Hematopoietic multipotent progenitor cell treated with erythropoietin and hydrocortisone succinate and interleukin-3 and kit ligand, for 6 days (in vitro differentiated cells): ENCODE measurements at places on chromosomes 12 and 14.

- DNase-seq: no peak
These were observed 723.3 kb upstream of the FLRT2 start for GRCh38 chr14:84806622-84807021.

DNA sequence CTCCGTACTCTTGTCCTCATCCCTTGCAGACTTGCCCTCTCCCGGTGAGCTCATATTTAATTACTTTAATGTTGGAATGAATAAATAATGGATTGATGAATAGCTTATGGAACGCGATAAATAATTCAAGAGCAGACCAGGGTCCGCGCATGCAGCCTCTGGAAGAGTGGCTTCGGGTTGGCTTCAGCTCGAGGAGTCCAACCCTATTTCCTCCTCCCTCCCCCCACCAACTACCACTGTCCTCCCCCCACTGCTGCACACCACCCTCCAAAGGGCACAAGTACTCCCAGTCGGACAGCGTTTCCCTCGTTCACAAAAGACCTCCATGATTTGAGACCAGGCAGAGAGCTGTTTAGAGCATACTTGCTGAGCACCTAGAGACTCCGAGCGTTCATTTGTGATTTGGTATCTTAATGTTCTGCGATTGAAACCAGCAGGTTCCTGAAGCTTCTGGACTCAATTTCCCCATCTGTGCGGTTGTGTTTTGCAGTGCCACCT, 647 bp upstream of the SIX1 start:
- no peak for DNase-seq

- DNase-seq: no peak
These were observed 69.3 kb upstream of the IGF1 start for GRCh38 chr12:102549691-102550090.

DNA sequence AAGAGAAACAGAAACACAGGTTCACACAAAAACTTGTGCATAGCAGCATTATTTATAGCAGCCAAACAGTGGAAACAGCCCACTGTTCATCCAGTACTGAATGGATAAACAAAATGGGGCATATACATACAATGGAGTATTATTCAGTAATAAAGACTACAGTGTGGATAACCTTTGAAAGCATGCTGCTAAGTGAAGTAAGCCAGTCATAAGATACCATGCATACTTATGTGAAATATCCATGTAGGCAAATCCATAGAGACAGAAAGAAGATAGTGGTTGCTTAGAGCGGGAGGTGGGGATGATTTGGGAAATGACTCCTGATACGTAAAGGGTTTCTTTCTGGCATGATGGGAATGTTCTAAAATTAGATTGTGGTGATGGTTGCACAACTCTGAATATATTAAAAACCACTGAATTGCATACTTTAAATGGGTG, 99.4 kb downstream of the CRADD start:
- DNase-seq: no peak

GRCh38 chr12:40730281-40730680, 38.0 kb downstream of the CNTN1 start:
- no peak for DNase-seq

DNA sequence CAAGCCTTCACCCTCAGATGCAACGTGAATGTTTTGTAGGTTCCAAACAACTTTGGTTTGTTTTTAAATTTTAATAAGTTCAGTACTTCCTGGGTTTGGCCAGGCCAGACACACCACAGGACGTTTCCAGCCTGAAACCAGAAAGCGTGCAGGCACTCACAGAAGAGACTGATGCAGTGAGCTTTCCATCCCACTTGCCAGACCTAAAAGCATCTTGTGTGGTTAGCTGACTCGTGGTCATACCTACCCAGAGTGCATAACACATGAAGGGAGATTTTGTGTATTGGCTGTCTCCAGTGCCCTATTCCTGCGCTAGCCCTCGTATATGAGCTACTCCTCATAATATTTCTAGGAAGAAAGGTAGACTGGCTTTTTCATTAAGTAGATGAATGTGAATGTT, 297.3 kb upstream of the FAR2 start:
- DNase-seq: no peak

DNA sequence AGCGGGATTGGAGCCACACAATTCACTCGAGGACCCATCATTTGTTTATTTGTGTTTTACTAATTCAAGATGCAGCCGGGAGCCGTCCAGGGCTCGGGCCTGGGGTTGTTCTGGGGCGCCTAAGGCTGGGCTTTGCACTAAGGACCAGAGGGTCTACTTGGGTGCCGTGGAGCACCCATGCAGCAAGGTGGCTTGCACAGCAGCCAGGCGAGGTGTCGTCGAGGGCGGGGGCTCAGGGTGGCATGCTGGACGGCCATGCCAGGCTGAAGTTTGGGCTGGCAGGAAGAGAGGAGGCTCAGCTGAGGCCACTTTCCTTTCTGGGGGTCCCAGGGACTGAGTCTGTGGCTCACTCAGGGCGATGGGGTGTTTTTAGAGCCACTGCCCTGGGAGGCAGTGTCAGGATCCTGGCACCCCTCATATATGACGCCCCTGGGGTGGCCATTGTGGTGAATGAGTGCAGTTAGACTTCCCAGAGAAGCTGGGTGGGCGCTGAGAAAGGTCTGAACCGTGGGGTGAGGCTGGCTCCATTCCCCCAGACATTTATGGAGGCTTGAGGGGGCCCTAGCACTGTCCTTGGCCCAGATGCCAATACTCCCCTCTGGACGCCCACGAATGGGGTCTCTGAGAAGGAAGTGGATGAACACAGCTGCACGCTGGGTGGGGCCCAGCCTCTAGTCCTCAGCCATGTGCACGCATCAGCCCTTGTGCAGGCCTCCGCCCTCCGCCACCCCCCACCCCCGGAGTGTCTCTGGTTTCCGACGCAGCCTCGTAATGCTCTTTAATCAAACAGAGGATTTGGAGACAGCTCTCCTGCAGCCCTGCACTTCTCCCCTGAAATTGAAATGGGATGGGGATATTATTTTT, 11.3 kb downstream of the MEG3 start:
- DNase-seq: no peak
